ENCODE measurements at places on chromosomes 13 and 19.

- DNase-seq, result no peak
Measured at GRCh38 chr13:50646070-50646469, 197.4 kb downstream of the DLEU7 start.

DNA sequence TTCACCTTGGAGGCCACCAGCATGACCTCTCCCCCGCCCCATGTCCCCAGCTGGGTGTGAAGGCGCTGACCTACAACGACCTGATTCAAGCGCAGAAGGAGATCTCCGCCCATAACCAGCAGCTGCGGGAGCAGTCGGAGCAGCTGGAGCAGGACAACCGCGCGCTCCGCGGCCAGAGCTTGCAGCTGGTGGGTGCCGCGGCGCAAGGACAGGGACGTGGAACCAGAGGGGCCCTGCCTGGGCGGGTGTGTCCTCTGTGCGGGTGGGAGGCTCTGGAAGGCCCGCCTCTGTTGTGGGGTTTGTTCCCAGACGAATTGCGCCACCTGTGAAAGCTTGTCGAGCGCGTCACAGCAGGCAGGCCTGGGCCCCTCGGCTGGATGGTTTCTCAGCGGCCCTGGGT lies 22.3 kb downstream of the PLEKHJ1 start:
- no peak for DNase-seq

DNA sequence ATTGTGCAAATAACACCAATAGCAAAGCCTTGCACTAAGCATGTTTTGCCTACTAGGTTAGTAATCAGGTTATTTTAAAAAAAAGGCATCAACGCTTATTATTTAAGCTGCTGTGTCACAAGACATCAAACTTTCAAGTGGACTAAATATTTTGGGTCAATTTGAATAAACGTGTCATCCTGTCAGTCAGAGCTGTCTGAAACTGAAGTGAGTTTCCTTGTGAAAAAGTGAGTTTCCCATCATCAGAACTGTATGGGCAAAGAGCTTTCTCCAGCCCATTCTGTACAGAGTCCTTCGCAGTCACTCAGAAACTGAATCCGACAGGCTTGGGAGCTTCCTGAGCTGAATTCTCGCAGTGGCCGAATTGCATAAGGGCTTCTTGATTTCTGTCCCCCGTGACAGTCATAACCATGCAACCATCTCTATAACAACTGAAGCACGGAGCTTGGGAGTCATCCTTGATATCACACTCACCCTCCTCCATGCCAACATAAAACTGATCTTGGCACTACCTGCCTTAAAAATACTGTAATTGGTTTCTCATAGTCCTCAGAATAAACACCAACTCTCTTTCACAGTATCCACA lies 139.8 kb downstream of the MIPEP start:
- DNase-seq, result no peak

DNA sequence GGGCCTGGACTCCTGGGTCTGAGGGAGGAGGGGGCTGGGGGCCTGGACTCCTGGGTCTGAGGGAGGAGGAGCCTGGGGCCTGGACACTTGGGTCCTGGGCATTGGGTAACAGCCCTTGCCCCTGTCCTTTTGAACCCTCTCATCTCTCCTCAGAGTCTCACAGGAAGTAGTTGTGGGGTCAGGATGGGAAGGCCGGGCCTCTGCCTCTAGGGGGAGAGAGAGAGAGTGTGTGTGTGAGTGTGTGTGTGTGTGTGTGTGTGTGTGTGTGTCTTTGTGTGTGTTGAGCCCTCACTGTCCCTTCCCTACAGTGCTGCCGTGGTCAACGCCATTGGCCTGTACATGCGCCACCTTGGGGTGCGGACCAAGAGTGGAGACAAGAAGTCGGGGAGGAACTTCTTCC lies 10.9 kb downstream of the ARHGEF1 start:
- no peak for DNase-seq

- DNase-seq, result no peak
Measured at GRCh38 chr19:50030225-50030624, 4.4 kb downstream of the ZNF473 start.

DNA sequence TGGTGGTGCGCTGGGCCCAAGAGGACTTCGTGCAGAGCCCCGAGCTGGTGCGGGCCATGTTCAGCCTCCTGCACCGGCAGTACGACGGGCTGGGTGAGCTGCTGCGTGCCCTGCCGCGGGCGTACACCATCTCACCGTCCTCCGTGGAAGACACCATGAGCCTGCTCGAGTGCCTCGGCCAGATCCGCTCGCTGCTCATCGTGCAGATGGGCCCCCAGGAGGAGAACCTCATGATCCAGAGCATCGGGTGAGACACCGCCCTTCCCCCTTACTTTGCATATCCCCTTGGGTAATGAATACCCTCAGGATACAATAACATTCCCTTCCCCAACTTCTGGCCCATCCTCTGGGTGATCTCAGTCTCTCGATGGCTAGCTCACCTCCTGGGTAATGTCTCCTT lies 60.9 kb downstream of the RYR1 start:
- no peak for DNase-seq

DNA sequence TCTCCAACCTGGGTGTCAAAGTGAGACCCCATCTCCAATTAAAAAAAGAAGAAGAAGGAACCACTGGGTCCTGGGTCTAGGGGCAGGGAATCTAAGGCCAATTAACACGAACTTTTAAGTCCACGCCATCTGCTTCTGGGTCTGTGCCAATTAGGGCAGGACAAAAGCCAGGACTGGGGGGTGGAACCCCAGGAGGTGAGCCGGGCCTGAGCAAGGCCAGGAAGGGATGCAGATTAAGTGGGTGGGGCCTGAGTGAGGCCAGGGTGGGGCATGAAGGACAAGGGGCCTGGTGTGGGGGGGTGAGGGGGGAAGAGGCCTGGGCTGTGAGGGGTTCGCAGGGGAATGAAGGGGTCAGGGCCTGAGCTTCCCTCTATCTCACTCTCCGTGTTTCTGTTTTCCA lies 26.3 kb upstream of the ZNF83 start:
- DNase-seq, result no peak

- no peak for DNase-seq
Measured at GRCh38 chr13:51370116-51370515, 30.6 kb downstream of the SERPINE3 start.

DNA sequence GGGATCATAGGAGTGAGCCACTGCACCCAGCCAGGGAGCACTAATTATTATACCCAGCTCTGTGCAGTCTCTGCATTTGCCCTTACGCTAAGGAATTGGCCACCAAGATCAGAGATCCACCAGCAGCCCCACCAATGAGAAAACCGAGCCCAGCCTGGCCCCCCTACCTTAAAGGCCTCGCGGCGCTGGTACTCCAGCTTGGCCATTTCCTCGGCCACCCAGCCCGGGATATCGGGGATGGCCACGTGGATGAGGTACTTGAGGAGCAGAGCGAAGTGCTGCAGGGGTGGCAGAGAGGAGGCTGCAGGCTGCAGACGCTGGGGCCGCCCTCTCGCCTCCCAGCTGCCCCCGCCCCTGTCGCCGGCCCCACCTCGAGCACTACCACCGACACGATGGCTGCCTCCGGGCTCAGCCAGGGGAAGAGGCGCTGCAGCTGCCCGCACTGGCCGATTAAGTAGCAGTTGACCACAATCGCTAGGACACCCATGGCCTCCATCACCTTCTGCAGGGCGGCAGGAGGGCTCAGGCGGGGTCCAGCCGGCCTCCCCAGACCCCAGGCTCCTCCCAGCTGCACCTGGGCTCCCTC lies 7.5 kb downstream of the ANO8 start:
- DNase-seq, result no peak

- DNase-seq, result no peak
Measured at GRCh38 chr19:3357992-3358688, 8.2 kb upstream of the NFIC start.

DNA sequence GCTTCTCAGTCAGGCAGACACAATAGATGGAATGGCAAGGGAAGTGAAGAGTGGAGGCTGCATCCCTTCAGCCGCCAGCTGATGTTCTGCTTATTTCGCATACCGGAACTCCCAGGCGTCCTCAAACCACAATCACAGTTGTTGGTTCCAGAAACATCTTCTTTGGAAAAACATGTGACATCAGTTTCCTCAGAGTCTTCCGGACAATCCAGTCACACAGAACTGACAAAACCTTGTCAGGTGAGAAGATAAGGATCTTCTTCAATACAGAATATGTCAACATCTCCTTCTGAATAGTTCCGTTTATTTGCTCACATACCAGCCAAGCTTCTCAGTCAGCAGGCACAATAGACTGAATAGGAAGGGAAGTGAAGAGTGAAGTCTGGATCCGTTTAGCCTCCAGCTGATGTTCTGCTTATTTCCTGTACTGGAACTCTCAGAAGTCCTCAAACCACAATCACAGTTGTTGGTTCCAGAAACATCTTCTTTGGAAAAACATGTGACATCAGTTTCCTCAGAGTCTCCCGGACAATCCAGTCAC lies 45.1 kb upstream of the CEACAM21 start:
- DNase-seq, result no peak
